Hematopoietic multipotent progenitor cell treated with erythropoietin and hydrocortisone succinate and interleukin-3 and kit ligand, for 15 days (in vitro differentiated cells): ENCODE measurements at places on chromosomes 2 and 18.
A peak's percentile ranks its signal among the peaks of the same experiment; 100 is the strongest.

GRCh38 chr2:36633470-36634092, 35.6 kb upstream of the FEZ2 start:
- DNase-seq = no peak

DNA sequence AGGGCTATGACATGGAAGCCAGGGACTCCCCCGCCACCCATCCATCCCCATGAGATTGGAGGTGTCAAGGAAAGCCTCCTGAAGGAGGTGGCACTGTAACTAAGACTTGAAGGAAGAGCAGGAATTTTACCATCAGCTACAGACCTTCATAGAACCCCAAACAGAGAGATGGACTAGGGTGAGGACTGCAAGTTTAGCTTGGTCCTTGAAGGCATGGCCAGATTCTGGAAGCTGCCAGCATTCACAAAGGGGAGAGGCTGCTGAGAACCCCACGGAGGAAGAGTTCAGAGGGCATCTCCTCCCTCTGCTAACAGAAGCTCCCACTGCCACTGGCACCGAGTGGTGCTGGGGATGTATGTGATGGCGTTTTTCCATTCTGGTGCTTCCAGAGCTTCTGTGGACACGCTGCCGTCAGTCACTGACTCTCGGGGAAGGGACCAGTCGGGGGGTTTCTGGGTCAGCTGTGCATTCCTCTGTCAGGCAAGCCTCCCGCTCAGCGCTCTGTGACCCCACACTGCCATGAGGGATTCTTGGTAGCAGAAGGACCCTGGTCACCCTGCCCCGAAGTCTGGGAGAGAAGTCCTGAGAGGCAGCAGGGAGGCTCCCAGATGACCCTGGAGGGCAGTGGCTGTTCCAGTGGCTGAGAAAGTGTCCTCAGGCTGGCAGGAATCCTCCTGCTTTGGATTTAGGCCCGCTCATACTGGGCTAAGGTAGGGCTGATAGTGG, 18.1 kb downstream of the TMEM185B start:
- DNase-seq = no peak

- no peak for DNase-seq
Observed at GRCh38 chr2:233973786-233974185, 56.6 kb downstream of the TRPM8 start.

DNA sequence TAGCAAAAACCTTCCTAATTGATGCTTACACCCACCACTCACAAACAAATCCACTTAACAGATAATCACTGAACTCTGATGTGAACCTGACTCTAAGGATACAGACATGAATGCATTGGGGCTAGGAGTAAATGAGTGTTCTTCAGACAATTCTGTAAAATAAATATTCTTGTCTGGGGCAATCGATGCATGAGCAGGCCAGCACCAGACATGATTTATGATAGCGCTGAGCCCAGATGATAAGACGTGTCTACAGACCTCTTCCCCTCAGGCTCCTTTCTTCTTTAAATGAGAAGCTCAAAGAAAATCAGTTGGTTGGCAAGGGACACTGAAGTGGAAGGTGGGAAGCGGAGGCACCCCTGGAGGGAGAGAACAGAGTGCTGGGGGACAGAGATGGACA, 27.3 kb upstream of the BIN1 start:
- DNase-seq = no peak

DNA sequence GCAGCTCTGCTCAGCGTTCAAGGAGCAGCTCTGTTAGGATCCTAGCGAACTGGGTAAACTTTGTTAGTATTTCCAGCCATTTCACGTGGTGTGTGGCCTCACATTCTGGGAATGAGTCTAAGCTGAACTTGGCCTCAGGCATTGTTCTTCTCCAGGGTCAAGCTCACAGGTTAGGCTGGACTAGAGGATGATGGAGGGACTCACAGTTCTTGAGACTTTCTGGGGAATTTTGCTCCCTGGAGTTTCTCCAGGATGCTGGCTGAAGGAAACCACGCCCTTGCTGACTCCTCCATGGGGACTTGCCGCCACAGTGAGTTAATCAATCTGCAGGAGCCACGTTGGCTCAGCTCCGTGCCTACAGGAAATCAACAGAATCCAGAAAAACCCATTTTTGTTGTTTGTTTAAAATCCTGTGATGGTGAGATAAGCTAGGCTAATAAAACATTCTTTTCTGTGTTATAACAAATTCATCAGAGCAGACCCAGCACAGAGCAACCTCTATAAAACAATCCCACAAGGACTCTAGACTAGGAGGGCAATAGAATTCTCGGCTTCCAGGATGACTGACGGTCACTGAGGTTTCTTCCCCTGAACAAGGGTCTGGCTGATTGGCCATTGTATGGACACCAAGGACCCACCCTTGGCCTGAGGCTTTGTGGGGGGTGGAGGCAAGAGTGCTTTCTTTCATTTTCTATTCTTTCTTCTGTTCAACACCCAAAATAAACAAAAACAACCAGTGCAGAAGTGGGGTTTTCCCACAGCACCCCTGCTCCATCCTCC, 12.6 kb downstream of the CNDP1 start:
- no peak for DNase-seq

- DNase-seq = no peak
Observed at GRCh38 chr2:109280804-109281203, 151.8 kb downstream of the SH3RF3 start.

DNA sequence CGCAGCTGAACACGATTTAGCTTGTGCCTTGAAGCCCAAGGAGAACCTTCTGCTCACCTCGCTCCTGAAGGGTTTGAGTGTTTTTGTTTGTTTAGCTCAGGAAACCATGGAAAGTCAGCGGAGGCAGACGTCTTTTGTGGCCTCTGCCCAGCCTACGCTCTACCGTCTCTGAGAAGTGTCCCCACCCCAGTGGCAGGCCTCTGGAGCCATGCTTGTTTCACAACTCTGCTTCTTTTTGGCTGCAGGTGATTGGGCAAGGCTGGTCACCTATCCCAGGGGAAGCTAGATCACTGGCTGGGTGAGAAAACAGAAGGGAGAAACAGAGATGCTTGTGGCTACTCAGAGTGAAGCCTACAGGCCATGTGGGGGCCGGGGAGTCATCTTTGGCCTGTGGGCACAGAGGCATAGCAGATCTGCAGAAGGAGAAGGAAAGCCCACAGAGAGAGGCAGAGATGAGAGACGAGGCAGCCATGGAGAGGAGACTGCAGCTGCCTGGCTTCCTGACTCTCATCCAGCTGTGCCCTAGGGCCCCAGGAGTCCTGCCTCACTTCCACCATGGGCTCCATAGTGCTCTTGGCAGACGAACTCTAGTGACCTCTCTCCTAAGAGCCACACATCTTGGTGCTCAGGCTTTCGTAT, 50.1 kb downstream of the CIB4 start:
- no peak for DNase-seq

DNA sequence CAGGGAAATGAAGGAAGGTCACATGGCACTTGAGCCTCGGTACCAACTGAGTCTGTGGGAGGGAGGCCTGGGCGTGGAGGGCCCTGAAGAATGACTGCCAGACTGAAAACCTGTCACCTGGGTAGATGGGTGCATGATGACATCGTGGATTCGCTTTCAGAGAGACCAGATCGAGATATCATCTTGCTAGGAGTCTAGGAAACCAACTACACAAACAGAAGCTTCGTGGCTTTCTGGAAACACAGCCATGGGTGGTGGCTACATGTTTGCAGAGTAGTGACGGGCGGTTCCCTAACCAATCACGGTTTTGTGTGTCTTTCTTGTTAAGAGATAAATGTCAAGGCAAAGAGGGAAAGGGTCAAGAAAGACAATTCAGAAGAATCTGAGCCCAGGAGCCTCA, 155.0 kb downstream of the EIPR1 start:
- DNase-seq = no peak

GRCh38 chr2:8537562-8538155, 144.2 kb upstream of the ID2 start:
- no peak for DNase-seq

DNA sequence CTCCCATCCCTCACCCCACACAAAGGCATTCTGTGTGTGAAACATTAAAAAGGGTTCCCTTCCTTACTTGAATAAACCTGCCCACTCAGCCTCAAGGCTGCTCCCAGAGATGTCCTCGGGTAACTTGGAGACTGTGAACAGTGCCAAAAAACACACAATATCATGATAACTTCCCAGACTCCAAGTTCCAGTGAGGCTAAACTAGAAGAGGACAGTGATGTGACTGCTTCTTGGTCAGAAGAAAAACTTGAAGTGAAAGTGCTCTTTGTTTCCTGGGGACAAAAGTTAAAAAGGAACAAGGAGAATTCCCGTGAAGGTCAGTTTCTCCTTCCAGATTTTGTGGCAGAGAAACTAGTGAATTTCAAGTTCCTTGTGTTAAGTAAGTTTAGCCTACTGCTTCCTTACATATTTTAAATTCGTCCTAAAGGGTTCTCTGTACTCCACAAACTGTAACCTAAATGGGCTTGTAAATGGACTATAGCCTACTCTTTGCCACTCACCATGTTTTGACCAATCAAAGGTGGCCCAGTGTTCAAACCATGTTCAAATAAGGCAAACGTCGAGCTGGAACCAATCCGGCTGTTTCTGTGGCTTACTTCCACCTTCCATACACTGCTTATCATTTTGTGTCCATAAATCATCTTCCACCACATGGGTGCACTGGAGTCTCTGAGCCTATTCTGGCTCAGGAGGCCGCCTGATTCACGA, 20.4 kb downstream of the TPRKB start:
- no peak for DNase-seq

DNA sequence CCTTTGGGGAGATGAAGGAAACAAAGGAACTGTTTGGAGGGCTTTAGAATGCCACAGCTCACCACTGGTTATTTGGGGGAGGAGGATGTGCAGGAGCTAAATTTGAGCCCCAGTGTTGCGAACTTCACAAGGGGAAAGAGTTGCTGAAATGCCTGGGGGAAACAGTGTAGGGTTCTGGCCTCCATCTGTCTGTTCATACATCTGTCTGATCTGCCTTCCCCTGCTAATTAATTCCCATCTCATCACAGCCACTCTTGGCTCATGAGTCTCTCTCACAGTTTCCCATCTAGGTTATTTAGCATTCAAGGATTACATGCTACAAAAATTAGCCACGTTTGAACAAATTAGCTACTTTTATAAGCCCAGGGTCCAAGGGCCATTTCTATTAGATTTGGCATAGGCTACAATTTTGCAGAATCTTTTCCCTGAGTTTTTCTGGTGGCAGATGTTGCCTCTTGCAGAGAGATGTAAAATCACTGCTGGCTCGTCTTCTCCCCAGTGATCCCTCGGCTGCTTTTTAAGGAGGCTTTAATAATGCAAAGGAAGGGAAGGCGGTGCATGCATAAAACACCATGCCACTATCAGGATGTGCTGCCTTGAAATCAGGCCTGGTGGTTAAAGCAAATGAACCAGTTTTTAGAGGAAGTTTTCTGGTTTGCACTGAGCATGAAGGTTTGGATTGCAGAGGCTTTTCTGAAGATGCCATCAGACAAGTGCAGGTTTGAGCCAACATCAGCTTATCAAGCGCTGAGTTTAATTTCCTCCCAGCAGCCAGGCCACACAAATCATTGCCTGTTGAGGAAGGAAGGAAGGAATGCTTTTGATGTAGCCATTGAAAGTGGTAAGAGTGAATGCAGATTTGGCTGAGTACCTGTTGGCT, 35.0 kb downstream of the ADD2 start:
- no peak for DNase-seq

GRCh38 chr2:197263077-197263476, 47.5 kb downstream of the ANKRD44 start:
- no peak for DNase-seq

DNA sequence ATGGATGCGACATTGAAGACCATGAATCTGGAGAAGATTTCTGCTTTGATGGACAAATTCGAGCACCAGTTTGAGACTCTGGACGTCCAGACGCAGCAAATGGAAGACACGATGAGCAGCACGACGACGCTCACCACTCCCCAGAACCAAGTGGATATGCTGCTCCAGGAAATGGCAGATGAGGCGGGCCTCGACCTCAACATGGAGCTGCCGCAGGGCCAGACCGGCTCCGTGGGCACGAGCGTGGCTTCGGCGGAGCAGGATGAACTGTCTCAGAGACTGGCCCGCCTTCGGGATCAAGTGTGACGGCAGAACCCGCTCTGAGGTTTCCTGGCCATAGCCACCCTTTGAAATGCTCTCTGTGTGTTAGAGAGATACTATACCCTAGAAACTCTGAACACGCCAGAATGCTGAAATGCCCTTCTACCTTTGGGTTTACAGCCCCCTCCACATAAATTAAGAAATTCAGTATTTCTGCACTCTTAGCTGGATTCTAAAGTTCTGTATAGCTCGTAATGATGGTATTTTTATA, 659 bp downstream of the CHMP1B start:
- peak; percentile 37 for DNase-seq

DNA sequence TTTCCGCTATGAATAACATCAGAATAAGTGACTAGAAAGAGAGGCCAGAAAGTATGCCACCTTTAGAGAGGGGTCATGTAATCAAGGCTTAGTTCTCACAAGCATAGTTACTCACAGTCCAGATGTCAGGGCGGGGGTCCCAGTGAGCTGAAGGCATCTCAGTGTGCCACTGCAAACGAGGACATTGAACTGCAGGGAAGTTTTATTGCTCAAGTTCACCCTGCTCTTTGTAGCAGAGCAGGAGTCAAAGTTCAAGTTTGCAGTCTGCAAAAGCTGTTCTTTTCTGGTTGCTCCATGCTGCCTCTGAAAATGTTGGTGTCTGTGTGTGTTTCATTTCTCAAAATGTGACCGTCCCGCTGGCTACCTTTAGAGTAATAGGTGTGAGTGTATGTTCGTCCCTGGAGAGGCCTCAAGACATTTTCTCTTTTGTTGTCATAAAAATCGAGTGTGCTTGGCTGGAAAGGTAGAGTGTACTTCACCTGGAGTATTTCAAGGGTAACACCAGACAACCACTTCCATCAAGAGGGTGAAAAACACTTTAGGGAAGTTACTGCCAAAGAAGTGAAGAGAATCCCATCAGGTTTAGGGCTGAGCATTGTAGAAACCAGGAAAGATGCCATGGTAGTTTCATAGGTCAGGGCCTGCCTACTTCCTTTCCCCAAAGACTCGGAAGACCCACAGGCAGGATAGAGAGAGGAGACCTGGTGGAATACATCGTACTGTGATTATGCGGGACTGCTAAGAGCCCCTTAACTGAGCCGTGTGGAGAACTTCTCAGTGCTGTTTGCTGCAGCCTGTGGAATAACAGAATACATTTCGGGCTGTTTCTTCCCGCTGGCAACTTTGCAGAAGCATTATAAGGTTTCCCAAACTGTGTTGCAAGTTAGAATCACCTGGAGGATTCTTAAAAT, 89.9 kb downstream of the LYPD6 start:
- no peak for DNase-seq

GRCh38 chr2:234076451-234076850, 25.9 kb downstream of the SPP2 start:
- DNase-seq = no peak

GRCh38 chr2:55781542-55781941, 87.9 kb upstream of the PNPT1 start:
- no peak for DNase-seq

DNA sequence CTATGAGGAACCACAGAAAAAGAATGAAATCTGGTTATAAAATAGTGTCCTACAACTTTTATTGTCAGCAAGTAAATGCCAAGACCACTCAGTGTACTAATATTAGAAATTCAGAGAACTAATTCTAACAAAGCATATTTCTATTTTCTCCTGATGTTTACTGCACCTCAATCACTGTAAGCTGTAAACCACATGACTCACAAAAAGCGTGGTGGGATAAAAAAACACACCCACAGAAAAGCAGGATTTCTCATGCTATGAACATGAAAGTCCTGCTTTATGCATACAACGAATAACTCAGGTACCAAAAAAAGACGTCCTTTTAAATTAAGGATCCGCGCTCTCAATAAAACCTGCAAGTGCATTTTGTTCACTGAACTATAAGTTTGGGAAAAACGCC, 797 bp downstream of the TXNL4A start:
- no peak for DNase-seq

- no peak for DNase-seq
Observed at GRCh38 chr18:44508474-44508873, 172.2 kb upstream of the SETBP1 start.

GRCh38 chr2:236974752-236975151, 110.9 kb upstream of the COPS8 start:
- no peak for DNase-seq
